B cell (primary cell): ENCODE measurements at places on chromosomes 2 and 18. TPM values are rescaled to one million over a fixed set of nuclear protein-coding genes. Genes with fewer than 3 reads are reported as not detected.

FRZB gene
- polyA plus RNA-seq: 0.27 TPM in 1 of 2 replicates, not detected in the other

DYNC2LI1 gene
- 3.3 and 3.8 TPM in 2 replicates for polyA plus RNA-seq

DAPL1 gene
- polyA plus RNA-seq: not detected in 2 replicates

RTP5 gene
- polyA plus RNA-seq: 0.30 TPM in 1 of 2 replicates, not detected in the other

MEP1B gene
- 0.03 and 0.13 TPM in 2 replicates for polyA plus RNA-seq

PLEK gene
- 78.3 and 99.4 TPM in 2 replicates for polyA plus RNA-seq

FOSL2 gene
- polyA plus RNA-seq: 2.5 and 6.1 TPM in 2 replicates

TUBA3E gene
- polyA plus RNA-seq: not detected in 2 replicates

CYP26B1 gene
- not detected in 2 replicates for polyA plus RNA-seq

ACKR3 gene
- polyA plus RNA-seq: 10.5 and 15.3 TPM in 2 replicates

GMPPA gene
- 67.9 and 68.8 TPM in 2 replicates for polyA plus RNA-seq

ANKRD30B gene
- 0.01 TPM in 1 of 2 replicates, not detected in the other for polyA plus RNA-seq

RAB17 gene
- not detected in 2 replicates for polyA plus RNA-seq

FARP2 gene
- polyA plus RNA-seq: 37.1 and 52.6 TPM in 2 replicates

GRCh38 chr2:180202467-180202951, 195.4 kb upstream of the CWC22 start:
- no peak for DNase-seq

DNA sequence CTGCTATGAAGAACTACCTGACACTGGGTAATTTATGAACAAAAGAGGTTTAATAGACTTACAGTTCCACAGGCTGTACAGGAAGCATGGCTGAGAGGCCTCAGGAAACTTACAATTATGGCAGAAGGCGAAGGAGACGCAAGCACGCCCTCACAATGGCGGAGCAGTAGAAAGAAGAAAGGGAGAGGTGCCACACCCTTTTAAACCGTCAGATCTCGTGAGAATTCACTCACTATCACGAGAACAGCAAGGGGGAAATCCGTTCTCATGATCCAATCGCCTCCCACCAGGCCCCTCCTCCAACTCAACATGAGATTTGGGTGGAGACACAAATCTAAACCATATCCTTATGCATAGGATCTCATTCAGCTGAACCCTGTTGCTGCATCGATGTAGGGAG, 84.6 kb upstream of the ZNF532 start:
- no peak for DNase-seq

DNA sequence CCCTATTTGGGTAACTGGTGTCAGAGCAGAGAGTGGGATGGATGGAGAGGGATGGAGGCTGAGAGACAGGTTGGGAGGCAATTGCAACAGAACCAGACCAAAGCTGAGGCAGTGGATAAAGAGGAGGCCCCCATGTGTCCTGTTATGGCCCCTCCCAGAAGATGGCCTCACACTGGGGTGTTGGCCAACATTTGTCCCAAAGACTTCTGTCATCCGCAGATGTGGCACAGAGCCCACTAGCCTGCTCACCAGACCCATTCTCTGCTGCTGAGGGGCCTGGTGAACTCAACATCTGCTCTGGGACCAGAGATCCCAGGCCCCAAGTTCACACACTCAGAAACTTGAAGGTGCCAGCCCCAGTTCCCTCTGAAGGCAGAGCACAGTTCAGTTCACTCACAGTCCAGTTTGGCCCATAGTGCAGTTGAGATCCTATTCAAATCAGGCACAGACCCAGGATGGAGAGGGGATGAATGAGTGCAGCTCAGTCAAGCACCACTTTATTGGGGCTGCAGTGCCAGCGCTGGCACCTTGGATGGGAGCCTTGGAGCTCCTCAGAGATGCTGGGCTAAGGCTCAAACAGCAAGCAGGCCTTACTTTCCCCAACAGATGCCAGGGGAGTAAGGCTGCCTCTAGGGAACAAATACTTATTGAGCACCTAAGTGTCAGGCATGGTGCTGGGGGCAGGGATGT, 189.2 kb downstream of the ZBTB7C start:
- DNase-seq: no peak

DNA sequence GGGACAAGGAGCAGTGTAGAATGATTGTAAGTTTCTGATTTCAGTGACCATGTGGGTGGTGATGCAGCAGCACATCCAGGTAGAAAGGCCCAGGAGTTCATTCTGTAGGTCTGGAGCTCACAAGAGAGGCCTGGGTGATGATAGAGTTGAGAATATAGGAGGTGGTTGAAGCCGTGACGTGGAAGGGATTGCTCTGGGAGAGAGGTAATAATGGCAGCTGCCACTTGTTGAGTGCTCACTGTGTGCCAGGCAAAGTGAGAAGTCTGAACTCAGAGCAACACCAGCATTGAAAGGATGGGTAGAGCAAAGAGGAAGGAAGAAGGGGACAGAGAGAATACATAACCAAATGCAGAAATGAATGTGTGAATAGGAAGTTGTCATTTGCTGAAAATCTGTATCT, 3.3 kb downstream of the TTLL4 start:
- DNase-seq: no peak

- DNase-seq: no peak
Measured at GRCh38 chr2:50674876-50675275, 357.1 kb downstream of the NRXN1 start.

DNA sequence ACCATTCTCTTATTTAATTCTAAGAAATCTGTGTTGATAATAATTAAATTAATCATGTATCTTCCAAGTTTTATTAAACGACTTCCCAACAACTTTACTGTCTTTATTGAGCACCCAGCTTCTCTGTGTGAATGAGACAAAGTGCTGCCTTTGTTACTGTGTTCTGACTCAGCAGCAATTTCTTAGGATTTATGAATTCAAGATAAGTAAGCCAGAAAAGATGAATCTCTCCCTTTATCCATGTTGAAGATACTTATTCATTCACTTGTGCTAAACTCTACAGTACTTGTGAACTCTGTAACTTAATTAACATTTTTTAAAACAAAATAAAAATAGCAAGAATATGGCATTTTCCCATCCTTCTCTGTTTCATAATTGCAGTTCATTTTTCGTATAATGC, 1403.3 kb upstream of the DDX18 start:
- no peak for DNase-seq

DNA sequence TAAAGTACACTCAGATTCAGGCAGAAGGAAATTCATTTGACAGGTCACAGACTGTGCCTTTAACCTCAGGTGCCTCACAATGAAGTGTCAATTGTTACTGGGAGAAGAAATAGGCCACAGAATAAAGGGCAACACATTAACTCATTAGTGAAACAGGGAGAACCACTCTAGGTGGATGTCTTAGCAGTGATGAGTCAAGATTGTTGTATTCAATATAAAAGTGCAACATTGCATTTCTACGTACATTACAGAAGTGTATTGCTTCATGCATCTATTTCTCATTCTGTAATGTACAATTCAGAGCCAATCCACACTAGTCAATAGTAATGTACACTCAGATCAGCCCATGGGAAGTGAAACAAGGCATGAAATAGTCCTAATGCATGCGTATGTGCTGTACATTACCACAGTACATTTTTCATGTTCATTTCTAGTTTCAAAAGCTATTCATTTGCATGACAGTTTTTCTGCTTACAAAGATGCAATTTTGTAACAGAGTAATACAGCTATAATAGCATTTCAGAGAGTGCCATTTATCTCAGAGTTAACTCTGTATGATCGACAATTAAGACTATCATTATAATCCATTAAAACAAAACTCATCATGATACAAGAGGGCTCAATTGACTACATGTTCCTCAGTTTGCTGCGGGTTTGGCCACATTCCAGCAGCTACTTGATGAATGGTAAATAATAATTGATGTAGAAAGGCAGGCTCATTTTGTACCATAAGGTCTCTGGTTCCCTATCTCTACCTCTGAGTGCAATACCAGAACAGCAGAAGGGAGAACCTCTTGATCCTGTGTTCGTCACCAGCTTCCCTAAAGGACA, 12.2 kb upstream of the ARL5A start:
- no peak for DNase-seq

- DNase-seq: no peak
Measured at GRCh38 chr2:207869784-207870778, 100.4 kb upstream of the FZD5 start.

DNA sequence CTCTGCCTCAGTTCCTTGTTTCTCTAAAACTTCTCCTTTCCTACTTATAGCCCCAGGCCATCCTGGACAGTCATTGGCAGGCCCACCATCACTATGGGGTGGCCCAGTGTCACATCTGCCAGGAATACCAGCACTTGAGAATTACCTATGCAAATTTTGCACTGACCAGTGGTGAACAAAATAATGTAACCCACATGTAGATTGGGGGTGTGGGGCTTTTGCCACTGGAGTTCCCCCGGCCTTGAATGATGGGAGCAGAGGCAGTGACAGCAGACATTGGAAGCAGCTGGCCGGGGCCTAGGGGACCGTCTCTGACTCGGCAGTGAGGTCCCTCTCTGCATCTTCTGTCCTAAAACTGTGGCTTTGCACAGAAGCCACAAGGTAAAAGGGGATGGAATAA, 24.9 kb upstream of the DNMT3A start:
- no peak for DNase-seq

GRCh38 chr2:104434966-104435365, 418.9 kb upstream of the POU3F3 start:
- DNase-seq: no peak

DNA sequence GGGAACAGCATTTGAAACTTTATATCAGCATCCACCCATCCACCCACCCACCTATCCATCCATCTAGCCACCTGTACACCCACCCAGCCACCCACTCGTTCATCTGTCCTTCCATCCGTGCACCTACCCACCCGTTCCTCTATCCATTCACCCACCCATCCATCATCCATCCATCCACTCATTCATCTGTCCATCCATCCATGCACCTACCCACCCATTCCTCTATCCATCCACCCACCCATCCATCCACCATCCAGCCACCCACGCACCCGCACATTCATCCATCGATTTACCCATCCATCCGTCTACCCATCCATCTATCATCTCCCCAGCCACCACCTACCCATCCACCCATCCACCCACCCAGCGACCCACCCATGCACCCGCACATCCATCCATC, 24.8 kb downstream of the LDLRAD4 start:
- DNase-seq: no peak

DNA sequence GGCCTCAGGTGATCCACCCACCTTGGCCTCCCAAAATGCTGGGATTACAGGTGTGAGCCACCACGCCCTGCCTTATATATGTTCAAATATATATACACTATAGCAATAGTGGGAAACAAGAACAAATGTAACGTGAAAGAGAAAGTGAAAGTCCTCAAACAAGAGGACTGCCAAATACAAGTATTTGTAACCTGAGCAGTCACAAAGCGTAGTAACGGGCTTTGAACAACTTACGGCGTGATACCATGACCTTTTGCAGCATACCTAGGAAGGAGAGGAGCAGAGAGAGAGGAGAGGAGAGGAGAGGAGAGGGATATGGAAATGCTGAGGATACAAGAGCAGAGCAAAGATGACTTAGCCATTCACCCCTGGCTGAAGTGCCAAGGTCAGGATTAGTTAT, 113.8 kb upstream of the RGPD4 start:
- DNase-seq: no peak

- no peak for DNase-seq
Measured at GRCh38 chr18:54911551-54911950, 47.7 kb downstream of the CCDC68 start.

- peak; percentile 55 for DNase-seq
Measured at GRCh38 chr2:230711224-230711623, 1.4 kb upstream of the CAB39 start.

GRCh38 chr2:192473331-192473730, 278.6 kb upstream of the TMEFF2 start:
- no peak for DNase-seq

DNA sequence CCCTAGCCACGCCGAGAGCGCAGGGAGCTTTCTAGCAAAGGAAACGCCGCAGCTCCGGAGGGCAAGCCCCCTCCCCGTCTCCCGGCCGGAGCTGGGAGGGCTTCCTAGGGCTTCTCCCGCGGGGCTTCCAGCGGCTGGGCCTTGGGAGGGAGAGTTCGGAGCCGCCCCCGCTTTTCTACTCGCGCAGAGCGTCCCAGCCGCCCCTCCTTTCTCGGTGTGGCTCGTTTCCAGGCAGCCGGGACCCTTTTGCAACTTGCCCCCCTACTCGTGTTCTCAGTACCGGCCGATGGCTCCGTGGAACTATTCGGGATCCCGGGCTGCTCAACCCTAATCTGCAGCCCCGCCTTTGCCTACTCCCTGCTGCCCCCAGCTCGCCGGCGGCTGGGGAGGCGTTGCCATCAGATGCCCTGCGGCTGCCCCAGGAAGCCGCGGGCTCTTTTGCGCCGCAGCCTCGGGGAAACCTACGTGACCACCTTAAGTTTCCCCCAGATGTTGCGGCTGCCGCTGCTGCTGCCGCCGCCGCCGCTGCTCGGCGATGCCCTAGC, 1.5 kb upstream of the NR4A2 start:
- peak; percentile 94 for DNase-seq

GRCh38 chr2:1811971-1812350, 67.6 kb upstream of the PXDN start:
- no peak for DNase-seq

- no peak for DNase-seq
Measured at GRCh38 chr2:26162963-26163362, 9.9 kb upstream of the GAREM2 start.

DNA sequence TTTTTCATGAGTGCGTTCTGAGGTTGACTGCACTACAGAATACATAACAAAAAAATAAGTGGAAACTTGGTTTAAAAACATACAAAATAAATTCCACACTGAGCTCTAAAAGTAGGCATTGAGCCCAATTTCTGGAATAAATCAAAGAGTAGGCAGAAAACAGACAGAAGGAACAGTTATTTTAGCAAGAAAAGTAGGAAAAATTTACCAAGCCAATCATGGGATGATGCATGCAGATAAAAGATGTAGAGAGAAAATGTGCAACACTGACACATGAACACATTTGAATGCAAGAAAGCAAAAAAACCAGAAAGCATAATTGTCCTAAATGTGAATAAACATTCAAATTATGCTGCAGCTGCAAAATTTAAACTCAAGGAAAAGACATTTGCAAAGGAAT, 308.3 kb downstream of the DLGAP1 start:
- no peak for DNase-seq

GRCh38 chr18:34991561-34991960, 49.7 kb upstream of the MAPRE2 start:
- DNase-seq: no peak

GRCh38 chr2:127768775-127769479, 42.0 kb downstream of the WDR33 start:
- no peak for DNase-seq

GRCh38 chr18:62566199-62566598, 43.4 kb downstream of the ZCCHC2 start:
- DNase-seq: peak; percentile 29

DNA sequence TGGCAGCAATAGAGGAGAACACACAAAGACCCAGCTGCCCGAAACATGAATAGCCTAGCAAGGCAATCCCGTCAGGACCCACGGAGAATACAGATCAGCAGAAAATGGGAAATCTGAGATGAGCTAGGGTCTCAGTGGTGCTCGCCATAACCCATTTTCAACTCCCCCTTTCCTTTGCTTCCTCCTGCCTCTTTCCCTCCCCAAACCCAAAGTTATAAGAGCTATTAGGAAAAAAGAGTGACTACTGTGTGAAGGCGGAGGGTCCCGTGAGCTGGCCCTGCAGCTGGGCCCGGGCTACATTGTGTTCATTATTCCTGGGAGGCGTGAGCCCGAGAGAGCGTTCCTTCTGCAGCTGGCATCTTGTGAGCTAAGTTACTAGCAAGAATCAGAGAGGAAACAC, 118.4 kb downstream of the PID1 start:
- DNase-seq: no peak
